Right ventricle myocardium inferior (tissue), 1 donor: ENCODE measurements at places on chromosomes 1 and 21. TPM values are rescaled to one million over a fixed set of nuclear protein-coding genes. Genes with fewer than 3 reads are reported as not detected.

GRCh38 chr21:41816583-41817165 is 49.8 kb upstream of the RIPK4 start:
- no peak for DNase-seq

DNA sequence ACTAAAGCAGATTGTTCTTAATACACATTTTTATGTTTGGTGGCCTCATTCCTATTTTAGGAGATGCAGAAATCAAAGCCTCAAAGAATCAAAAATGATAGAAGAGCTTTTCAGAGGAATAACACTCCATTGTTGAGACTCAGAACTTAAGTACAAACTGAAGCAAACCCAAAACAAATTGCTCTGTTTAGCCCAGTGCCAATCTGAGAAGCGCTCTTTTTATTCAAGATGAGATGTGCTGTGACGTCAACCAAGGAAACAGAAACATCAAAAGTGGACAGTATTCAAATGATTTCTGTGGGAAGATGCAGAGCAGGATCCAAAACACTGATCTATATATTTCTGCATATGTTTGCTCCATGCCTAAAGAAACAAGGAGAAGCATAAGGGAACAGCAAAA is 18.0 kb downstream of the COLGALT2 start:
- no peak for DNase-seq

- no peak for DNase-seq
Observed at GRCh38 chr1:33400153-33400911, 30.6 kb downstream of the PHC2 start.

DNA sequence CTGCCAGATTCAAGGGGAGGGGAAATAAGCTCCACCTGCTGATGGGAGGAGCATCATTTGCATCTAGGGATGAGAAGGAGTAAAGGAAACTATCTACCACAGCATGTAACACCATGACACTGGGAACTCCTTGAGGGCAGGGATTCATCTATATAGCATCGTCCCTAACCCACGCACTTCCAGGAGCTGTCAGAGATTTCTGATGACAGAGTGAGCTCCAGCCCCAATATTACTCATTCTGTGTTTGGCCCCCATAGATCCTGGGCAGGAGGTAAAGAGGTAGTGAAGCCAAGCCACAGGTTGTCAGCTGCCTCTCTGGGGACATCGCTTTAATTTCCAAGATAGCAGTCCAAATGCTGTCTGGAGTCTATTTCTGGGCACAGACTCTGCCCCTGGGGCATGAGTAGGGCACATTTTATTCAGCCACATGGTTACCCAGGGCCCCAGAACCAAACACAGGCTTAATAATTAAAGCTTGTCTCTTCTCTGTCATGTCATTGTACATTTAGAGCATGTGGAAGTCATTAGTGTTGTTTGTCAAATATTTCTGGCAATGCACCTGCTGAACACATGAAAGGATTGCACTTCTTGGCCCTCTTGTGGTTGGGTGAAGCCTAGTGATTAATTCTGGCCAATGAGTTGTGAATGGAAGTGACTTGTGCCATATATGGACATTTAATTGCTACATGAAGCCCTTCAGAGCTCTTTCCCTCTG is 105.9 kb upstream of the POU3F1 start:
- DNase-seq = no peak

Gene SLC45A3
- total RNA-seq = 6.5 TPM

DNA sequence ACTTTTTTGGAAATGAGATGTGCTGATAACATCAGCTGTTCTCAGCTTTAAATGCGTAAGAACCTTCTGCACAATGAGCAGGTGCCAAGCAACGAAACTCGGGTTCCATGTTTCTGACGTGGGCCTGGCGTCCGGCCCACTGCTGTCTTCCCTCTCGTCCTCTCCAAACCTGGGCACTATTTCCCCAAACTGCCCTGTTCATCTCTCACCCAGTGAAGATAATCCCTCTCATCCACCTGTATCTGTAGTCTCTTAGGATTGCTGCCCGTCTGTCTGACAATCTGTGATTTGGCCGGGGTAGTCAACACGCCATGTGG is 50.1 kb upstream of the CNTN2 start:
- no peak for DNase-seq

DNA sequence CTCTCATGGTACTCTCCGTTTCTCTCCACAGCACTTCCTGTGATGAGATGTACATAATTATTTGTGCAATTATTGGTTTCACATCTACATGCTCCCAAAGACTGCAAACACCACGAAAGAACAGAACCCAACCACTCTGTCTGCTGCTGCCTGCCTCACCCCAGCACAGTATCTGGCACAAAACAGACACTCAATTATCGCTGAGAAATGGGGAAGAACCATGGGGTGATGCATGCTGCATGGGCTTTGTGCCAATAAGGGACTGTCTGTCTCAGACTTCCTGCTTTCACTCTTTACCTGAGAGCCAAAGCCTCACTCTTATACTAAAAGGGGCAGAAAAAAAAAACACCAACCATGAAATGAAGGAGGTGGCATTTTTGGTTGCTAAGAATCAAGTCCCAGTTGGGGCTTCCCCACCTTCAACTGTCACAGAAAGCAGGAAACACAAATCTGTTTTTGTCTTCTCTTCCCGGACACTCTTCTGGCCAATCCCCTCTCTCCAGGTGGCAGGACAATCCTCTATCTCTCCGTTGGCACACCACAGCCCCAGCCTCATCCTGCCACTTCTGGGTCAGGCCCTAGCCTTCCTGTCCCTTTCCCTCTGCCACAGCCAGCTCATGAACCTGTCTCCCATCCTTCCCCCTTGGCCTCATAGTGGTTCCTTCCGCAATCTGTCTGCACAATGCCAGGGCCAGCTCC is 82.0 kb downstream of the TGFBR3 start:
- DNase-seq = no peak

GRCh38 chr1:172352435-172352834 is 68.0 kb upstream of the C1orf105 start:
- DNase-seq = no peak
